ENCODE measurements at places on chromosomes 1 and 21.

- DNase-seq = no peak
These were observed 2.1 kb downstream of the PCP4L1 start for GRCh38 chr1:161260376-161261260.

DNA sequence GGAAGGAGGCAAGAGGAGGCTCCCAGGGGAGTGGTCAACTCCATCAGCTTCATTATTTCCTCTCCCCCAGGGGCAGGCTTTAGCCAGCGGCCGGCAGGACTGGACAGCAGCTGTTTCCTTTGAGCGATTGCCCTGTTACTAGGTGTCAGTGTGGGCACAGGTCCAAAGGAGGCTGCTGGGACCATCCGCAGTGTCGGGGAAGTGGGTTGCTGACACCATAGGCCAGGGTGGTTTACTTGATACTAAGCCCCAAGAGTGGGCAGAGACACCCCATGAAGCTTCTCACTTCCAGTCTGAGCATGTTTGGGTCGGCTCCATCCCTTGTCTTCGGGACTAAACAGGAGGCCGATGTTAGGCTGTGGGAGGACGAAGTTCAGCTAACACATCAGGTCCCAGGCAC lies 63.6 kb downstream of the KAZN start:
- DNase-seq = no peak

DNA sequence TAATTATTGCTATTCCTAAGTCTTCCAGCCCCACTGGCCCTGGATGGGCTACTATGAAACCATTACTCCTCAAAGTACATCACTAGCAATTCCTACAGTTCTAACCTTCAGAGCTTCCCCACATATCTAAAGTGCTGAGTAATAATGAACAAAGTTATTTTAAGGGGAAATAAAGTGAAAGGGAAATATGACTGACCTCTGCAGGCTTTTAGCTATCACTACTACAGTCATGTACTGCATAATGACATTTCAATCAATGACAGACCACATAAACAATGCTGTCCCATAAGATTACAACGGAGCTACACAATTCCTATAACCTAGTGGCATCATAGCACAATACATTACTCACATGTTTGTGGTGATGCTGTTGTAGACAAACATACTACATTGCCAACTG lies 32.5 kb upstream of the ASPM start:
- no peak for DNase-seq

DNA sequence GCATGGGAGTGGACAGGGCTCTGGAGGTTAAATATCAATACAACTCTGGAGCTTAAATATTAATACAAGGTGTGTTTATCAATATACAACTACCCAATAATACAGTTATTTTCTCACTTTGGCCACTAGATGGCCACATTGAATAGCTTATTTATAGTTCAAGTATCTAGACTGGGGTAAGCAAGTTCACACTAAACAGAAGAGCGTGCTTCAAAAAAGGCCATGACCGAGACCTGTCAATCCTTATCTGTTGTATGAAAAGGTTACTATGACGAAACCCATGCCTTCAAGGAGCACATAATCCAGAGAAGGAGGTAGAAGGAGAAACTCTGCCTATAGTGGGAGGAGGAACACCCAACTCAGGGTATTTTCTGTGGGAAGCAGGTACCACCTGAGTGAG lies 29.1 kb downstream of the CHML start:
- peak; percentile 44 for DNase-seq

DNA sequence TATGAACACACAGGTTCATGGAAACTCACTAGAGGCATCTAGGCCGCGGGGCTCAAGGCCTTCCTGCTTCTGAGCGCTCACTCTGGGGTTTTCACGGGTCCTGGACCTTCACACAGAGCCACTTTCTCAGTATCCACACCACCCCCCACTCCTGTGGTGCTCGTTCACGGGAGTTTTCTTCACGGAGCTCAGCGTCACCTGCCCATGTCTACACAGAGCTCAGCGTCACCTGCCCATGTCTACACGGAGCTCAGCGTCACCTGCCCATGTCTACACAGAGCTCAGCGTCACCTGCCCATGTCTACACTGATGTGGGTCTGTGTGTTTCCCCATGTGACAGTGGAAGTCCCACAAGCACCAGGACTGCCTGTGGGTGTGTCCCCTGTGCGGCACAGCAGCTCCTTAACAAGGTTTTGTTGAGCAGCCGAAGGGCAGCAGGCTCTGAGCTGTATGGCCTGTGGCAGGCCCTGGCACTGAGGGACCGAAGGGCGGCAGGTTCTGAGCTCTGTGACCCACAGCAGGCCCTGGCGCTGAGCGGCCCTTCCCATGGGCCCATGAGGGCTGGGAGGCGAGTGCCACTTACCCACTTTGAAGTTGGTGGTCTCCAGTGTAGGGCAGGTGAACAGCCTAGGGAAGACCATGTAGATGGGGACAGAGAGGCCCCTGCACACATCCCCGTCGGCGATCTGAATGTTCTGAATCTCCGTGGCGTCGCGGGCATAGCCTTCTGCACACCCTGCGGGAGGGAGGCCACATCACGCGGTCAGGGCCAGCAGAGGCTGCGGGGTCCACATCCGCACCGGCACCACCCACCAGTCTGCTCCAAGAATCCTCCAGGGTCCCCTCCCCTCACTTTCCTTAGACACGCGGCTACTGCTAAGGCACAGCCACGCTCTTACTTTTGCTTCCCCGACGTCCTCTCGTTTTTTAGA lies 39.8 kb downstream of the VPS26C start:
- DNase-seq = no peak

DNA sequence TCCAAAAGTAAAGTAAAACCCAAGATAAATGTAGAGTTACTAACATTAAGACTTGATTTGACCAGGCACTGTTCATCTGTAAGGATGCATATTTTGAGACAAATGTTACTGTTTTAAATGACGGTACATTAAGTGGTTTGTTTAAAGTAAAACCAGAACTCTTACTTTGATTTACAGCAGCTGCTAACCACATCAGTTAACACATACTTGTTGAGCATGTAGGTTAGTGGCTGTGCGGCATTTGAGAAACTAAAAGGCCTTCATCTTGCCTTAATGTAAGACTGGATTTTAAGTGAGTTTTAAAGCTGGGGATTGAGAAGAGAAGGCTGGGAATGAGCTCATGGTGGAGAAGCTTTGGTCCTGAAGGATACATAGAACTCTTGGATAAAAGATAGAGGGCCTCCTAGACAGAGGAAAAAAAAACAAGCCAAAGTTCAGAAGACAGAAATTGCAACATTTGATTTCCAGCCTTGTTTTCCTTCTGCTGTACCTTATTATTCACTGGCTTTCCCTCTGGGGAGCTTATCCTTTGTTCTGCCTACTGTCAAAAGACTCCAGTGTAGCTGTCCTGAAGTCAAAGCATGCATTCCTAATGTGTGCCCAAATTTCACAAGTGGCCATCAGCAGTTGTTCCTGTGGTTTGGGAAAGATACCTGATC lies 66.6 kb downstream of the MTR start:
- no peak for DNase-seq

DNA sequence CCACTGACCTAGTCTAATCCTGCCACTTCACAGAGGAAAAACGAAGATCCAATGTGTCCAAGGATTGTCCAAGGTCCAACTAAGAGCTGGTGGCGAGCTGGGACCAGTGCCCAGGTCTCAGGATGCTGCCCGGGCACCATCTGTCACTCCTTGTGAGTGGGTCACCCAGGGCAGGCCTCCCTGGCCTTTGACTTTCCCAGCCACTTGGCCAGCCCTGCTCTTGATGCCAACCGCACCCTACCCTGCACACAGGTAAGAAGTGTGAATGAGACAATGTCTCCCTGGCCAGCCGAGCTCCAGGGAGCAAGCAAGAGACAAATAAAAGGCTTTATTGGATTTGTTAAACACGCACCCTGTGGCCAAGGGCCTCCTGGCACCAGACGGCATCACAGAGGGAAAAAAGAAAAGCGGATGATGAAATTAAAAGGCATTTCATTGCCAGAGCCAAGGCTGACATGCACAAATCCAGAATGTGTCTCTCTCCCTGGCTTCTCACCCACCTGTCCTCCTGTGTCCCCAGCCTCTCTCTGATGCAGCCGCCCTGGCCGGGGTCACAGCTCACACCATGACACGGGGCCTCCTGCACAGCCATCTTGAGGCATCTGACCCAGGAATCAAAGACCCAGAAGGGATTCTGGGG lies 72.8 kb downstream of the CAMK2N1 start:
- no peak for DNase-seq

- no peak for DNase-seq
These were observed 39.9 kb upstream of the CSF3R start for GRCh38 chr1:36522461-36523229.

GRCh38 chr1:223856386-223856785 lies 10.6 kb upstream of the TP53BP2 start:
- DNase-seq = no peak

DNA sequence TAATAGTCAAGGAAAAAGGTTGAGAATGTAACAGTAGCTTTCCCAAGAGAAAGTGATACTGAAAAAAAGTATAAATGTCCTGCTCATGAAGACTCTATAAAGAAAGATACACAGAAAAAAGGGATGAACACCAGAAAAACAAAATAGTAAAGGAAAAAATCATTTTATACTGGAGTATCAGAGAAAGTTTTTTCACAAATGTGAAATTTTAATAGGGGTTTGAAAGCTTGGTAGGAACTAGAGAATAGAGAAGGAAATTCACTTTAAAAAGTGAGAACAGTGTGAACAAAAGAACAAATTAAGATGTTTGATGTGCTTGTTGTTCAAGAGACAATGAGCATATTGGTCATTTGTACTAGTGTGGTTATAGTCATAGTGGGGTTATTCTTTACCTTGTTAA lies 25.6 kb downstream of the UCHL5 start:
- no peak for DNase-seq

- no peak for DNase-seq
These were observed 20.8 kb downstream of the TNFRSF9 start for GRCh38 chr1:7919880-7920279.

- no peak for DNase-seq
These were observed 3.9 kb upstream of the DENND2D start for GRCh38 chr1:111204201-111204982.

DNA sequence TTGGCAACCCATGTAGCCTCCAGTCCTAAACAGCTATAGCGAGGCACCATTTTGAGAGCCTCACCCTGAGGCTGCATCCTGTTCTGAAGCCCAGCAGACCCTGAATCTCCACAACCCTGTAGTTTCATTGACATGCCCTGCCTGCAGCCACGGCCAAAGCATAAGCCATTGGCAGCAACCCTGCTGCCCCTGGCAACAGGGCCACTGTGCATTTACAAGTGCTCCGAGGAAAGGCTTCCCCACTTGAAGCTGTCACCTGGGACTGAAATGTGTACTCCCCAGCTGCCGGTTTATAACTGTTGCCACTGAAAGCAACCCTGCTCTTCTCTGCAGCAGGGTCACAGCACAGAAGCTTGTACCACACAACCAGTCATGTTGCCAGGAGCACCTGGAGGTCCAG lies 124.2 kb upstream of the OLFM3 start:
- DNase-seq = no peak

- no peak for DNase-seq
These were observed 11.8 kb downstream of the LY9 start for GRCh38 chr1:160807738-160808137.

DNA sequence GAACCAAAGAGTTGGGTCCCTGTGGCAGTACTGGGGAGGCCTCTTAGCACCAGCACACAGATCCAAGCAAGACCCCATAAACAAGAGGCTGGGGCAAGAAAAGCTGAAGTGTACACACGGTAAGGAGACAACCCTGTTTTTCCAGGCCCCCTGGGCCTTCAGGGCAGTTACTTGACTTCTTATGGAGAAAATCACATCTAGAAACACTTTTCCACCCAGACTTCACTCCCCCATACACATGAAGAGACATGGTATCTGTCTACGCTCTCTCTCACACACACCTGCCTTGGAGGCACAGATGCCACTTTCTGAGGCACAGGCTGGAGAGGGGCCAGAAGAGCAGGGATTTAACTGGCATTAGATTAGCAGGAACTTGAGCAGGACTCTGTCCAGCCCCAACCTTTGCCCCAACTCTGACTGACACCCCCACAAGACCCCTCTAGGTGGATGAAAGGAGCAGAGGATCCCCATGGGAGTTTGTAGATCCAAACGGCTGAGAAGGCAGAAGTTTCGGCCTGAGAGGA lies 2.2 kb downstream of the CERS2 start:
- no peak for DNase-seq

DNA sequence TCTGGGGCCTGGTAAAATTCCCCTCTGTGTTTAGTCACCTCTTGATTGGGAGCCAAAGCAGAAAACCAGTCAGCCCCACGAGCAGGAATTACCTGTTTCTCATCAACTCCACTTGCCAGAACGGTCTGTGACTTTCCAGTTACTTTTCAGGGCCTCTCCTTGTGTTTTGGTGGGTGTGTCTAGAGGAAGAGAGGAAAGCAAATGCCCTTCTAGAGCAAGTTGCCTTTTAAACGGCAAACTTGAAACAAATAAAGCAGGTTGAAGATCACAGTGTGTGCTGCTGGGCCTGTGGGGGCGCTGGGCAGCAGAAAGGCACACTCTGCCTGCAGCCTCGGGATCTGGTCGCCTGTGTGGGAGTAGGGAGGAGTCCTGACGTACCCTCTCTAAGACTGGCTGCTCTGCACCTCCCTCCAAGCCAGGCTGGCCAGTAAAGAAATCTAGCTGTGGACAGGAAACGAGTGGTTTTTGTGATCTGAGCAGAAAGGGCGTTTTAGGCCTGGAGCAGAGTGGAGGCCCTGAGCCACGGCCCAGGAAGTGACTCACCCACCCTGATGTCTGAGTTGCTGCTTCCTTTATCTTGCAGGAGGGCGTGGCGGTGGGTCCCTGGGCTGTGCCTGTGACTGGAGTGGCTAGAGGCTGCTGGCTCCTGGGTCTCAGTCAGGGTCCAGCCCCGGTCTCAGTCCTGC lies 11.1 kb upstream of the S100A11 start:
- peak; percentile 94 for DNase-seq

GRCh38 chr1:48105165-48105564 lies 108.0 kb upstream of the TRABD2B start:
- DNase-seq = no peak

DNA sequence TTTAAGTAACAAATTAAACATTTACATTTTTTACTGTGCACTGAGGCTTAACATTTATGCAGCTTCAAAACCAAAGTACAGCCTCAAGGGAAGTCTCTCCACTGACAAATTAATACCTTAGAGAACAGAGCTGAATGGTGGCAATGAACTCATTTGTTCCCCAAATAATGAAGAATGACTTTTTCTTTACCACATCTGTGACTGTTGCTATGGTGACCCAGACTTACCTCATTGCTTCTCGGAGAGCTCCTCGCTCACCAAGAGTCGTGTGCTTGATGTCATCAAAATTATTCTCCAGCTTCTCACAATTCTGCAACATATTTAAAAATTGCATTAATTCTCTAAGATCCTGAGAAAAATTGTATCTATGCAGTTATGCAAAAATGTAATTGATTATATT lies 92.9 kb downstream of the DPYD start:
- no peak for DNase-seq

DNA sequence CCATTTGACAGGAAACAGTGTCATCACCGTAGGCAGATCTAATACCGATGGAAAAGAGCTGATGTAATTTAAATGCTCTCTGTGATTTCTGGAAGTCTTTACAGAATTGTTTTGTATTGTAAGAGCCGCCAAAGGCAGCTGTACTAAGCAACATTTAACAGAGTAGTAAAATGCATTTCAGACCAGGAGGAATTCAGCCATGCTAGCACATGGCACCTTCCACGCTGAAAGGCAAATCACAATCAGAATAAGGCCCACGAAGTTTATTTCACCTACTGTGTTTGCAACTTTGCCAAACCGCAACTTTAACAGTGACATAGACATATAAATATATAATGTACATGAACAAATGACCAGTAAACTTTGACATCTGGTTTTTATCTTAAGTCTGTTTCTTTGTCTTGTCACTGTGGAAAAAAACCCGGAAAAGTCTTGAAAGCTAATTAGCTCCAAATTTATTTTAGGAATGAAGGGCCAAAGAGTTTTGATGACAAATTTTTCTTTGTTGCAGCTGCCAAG lies 26.1 kb upstream of the DISC1 start:
- DNase-seq = peak; percentile 78

- DNase-seq = no peak
These were observed 1364.7 kb downstream of the KCNT2 start for GRCh38 chr1:195243492-195243891.
